ENCODE measurements at places on chromosomes 5 and 9. TPM values are rescaled to one million over a fixed set of nuclear protein-coding genes. Genes with fewer than 3 reads are reported as not detected.

DNA sequence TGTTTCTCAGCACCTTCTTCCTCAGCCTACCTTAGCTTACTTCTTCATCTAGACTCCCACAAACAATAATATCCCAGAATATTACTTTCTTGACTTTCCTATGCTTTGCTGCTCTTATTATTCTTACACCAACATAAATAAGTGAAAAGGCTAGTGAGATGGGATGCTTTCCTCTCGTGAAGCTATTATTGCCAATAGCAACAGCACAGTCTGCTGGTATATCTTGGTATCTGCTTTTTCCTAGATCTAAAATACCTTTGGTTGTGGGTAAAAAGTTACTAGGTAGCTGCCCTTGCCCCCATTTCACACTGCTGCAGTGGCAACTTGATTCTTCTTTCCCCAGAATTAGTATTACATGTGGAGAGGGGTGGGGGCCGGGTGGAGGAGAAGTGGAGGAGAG is 26.1 kb upstream of the GLIPR2 start:
- no peak for DNase-seq

GRCh38 chr5:122022966-122023365 is 55.1 kb downstream of the LOX start:
- DNase-seq = no peak

- DNase-seq = no peak
These were observed 330.7 kb upstream of the POU5F2 start for GRCh38 chr5:94072116-94072515.

DNA sequence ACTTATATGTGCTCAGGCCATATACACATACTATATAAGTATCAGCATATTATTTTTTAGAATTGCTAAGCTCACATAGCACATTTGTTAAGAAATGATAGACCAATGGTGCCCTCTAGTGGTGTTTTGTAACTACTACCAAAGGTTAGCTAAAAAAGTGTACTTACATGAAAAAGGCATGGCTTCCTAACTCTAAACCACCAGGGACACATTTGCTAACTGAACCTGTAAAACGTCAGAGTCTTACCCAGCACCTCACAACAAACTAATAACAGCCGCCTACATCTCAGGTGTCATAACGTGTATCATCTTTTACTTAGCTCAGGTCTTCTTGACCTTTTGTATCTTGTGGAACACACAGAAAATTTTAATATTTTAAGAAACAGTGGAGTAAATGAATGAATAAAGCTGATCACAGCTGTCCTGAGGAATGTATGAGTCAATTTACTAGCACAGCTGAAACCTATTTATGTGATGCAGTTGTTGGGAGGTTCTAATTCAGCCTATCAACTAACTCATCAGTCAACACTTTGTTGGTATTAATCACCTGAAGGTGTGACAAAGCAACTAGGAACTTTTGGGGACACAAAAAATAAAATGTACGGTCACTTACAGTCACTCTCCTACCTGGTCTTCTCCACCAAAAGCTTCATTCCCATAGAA is 72.9 kb downstream of the BAAT start:
- DNase-seq = no peak

DNA sequence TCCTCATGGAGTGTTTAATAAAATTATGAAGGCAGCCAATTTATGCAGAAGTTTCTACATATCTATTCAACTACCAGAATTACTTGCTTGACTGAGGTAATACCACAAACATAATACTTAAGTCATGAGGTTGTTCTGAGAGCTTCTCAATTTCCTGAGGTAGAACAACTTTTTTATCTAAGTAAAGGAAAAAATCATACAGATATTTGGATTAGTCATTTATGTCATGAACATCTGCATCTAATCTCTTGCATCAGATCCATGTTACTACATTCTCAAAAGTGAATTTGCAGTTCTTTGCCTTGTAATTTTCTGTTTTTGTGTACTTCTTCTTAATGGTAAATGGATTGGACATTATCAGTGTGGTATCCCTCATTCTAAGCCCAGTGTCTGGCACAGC is 60.4 kb upstream of the RGMB start:
- DNase-seq = no peak

The ZDHHC11 gene
- total RNA-seq = 26.0 TPM

The SLC6A19 gene
- total RNA-seq = 0.12 TPM
